Left lung (tissue), 14 donors: ENCODE measurements at places on chromosomes 13 and 19. TPM values are rescaled to one million over a fixed set of nuclear protein-coding genes. Genes with fewer than 3 reads are reported as not detected.

Gene FREM2
- total RNA-seq: 12.4 TPM

GRCh38 chr19:14006766-14007562 is 844 bp upstream of the RFX1 start:
- no peaks in the 10 kb centered on the region for H3K36me3 ChIP-seq
- peaks cover 40% of the 10 kb centered on the region for H3K4me1 ChIP-seq
- peak overlapping the region; percentile 99 for H3K27ac ChIP-seq
- H3K4me3 ChIP-seq: peak overlapping the region; percentile 66

DNA sequence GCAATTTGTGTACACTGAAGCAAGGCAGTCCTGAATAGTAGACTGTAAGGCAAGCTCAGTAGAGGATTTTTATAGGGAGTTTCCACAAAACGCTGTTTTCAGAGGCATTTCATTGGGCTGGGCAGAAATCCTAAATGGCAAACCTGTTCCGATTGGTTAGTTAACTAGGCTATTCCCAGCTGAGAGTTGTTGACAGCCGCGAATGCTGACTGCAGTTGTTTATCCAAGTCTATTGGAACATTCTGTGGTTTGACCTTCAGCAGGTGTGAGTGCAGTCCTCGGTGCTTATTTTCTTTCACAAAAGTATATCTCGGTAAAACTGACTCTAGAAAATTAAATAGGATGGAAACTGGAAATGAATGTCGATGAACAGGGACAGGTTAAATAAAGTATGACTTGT is 45.4 kb downstream of the TPT1 start:
- no peaks in the 10 kb centered on the region for H3K36me3 ChIP-seq
- H3K27me3 ChIP-seq: peaks cover 5% of the 10 kb centered on the region
- no peak for DNase-seq
- H3K27ac ChIP-seq: no peak overlapping the region
- H3K4me3 ChIP-seq: no peak overlapping the region
- no peaks in the 10 kb centered on the region for H3K4me1 ChIP-seq

GRCh38 chr13:27194209-27194608 is 22.6 kb upstream of the USP12 start:
- no peak overlapping the region for H3K27ac ChIP-seq
- H3K4me1 ChIP-seq: peaks cover 5% of the 10 kb centered on the region
- DNase-seq: no peak
- H3K4me3 ChIP-seq: no peak overlapping the region

GRCh38 chr19:38203197-38203596 is 20.8 kb downstream of the DPF1 start:
- H3K27me3 ChIP-seq: peaks cover 2% of the 10 kb centered on the region
- H3K27ac ChIP-seq: no peak overlapping the region
- H3K36me3 ChIP-seq: peaks cover 82% of the 10 kb centered on the region
- no peaks in the 10 kb centered on the region for H3K4me1 ChIP-seq
- DNase-seq: no peak

Gene LINGO3
- not detected for total RNA-seq

- no peaks in the 10 kb centered on the region for H3K4me1 ChIP-seq
- H3K27ac ChIP-seq: no peak overlapping the region
These were observed 401.1 kb upstream of the ZNF507 start for GRCh38 chr19:31944326-31944725.

- H3K4me1 ChIP-seq: no peaks in the 10 kb centered on the region
- H3K27ac ChIP-seq: no peak overlapping the region
- no peak overlapping the region for H3K4me3 ChIP-seq
- no peaks in the 10 kb centered on the region for H3K27me3 ChIP-seq
These were observed 107.0 kb downstream of the SIPA1L3 start for GRCh38 chr19:38013913-38014580.

GRCh38 chr19:44718441-44719261 is 19.7 kb downstream of the CEACAM16 start:
- peaks cover 28% of the 10 kb centered on the region for H3K4me1 ChIP-seq
- peak overlapping the region; percentile 77 for H3K27ac ChIP-seq
- H3K27me3 ChIP-seq: no peaks in the 10 kb centered on the region
- H3K4me3 ChIP-seq: peak overlapping the region; percentile 14
- H3K36me3 ChIP-seq: no peaks in the 10 kb centered on the region
- peak; percentile 66 for DNase-seq

- peak overlapping the region; percentile 90 for H3K27ac ChIP-seq
- no peaks in the 10 kb centered on the region for H3K27me3 ChIP-seq
- H3K36me3 ChIP-seq: no peaks in the 10 kb centered on the region
- DNase-seq: no peak
- H3K4me1 ChIP-seq: peaks cover 12% of the 10 kb centered on the region
- H3K4me3 ChIP-seq: peak overlapping the region; percentile 12
These were observed 541 bp downstream of the ELF1 start for GRCh38 chr13:41018602-41018948.

DNA sequence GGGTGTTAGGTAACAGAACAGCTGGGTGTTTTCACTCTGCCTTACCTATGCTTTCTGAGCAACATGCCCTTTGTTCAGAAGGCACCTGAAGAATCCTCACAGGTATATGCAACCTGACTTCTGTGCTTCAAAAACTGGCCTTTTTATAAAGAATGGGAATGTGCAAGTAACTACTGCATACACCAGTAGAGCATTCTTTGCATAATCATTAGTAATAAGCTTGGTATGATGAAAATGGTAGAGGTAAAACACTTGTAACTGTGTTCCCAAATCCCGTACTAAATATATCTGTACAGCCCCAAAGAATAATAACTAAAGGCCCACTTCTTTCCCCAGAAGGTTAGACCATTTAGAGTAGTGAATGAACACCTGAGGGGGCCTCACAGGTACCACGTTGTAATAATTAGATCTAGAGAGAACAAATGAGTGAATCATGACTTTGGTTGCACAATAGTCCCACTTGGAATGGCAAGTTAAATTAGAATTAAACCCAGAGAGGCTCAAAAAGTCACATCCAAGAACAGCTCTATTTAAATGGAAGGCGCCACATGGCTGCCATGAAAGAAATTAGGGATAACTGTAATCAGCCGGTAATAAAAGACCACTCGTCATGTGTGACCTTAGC is 413.9 kb downstream of the KLF12 start:
- peaks cover 13% of the 10 kb centered on the region for H3K4me1 ChIP-seq
- no peak overlapping the region for H3K4me3 ChIP-seq
- H3K27ac ChIP-seq: no peak overlapping the region
- H3K27me3 ChIP-seq: no peaks in the 10 kb centered on the region
- H3K36me3 ChIP-seq: no peaks in the 10 kb centered on the region
- DNase-seq: no peak

DNA sequence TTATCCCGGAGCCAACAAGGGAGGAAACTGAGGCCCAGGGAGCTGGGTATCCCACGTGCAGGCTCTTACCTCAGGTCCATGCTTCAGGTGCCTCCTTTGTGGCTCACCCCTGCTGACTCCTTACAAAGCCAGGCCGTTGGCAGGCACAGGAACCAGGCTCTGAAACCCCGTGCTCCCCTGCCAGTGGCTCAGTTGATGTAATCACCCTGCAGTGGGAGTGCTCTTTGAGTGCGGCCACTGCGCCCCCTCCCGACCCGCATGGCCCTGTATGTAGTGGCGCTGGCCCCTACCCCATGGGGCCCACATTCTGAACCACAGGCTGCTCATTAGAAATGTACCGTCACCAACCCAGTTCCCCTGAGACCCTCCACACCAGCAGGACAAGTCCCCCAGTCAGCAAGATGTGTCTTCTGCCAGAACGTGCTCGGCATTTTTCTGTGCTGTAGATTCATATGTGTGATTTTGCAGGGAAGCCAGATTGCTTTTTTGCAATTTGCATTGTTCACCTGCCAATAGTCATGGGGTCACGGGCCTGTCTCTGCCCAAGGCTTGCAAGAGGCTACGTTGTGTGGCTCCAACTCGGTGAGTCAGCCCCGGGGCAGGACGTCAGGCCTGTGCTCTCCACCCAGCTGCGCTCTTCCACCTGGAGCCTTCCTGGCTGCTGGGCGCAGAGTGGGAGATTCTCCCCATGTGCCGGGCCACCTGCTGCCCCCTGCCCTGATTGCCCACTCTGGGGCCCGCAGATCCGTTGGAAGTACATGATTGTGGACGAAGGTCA is 60.3 kb downstream of the SMARCA4 start:
- H3K4me3 ChIP-seq: no peak overlapping the region
- H3K27ac ChIP-seq: no peak overlapping the region
- H3K27me3 ChIP-seq: no peaks in the 10 kb centered on the region
- peaks cover 100% of the 10 kb centered on the region for H3K36me3 ChIP-seq
- no peak for DNase-seq
- H3K4me1 ChIP-seq: no peaks in the 10 kb centered on the region

DNA sequence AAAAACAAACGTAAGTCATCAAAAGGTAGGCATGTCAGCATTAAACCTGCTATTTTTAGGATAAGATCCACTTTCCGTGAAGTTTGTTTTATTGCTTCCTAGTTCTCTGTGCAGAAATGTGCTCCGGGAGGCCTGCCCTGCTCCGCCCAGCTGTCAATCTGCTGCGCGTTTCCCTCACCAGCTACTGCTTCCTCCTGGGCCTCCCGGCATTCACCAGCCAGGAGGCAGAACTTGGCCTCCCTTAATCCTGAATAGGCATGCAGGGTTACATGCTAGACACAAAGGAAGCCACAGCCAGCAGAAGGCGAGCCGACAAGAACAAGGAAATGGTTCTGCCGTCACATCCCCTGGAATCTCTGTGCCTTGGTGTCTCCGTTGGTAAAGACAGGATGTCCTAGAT is 386.2 kb downstream of the IRS2 start:
- H3K36me3 ChIP-seq: no peaks in the 10 kb centered on the region
- peak; percentile 86 for DNase-seq
- H3K27ac ChIP-seq: no peak overlapping the region
- no peaks in the 10 kb centered on the region for H3K27me3 ChIP-seq

DNA sequence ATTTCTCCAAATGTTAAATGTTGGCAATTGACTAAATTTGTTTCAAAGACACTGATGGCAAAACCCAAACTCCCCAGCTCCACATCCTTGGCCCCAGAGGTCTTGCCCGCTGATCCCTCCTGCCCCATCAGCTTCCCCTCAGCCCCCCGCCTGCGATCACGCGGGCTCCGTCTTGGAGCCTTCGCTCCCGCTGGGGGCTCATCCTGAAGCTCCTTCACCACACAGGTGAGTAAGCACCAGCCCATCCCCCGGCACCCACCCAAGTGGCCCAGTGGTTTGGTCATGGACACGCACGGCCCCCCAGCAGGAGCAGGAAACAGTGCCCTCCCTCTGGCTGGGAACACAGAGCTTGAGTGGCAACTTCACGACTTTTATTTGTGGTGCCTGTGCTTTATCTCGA is 14.9 kb downstream of the EPS8L1 start:
- H3K27me3 ChIP-seq: peaks cover 28% of the 10 kb centered on the region
- no peak overlapping the region for H3K4me3 ChIP-seq
- no peak overlapping the region for H3K27ac ChIP-seq
- peak; percentile 78 for DNase-seq
- peaks cover 28% of the 10 kb centered on the region for H3K4me1 ChIP-seq

- no peaks in the 10 kb centered on the region for H3K36me3 ChIP-seq
- no peaks in the 10 kb centered on the region for H3K4me1 ChIP-seq
- H3K4me3 ChIP-seq: no peak overlapping the region
- no peak overlapping the region for H3K27ac ChIP-seq
These were observed 37.3 kb downstream of the ENOX1 start for GRCh38 chr13:43749503-43749902.

Gene GDF15
- 99.0 TPM for total RNA-seq

GRCh38 chr13:46377554-46377953 is 9.5 kb downstream of the RUBCNL start:
- peaks cover 51% of the 10 kb centered on the region for H3K4me1 ChIP-seq
- DNase-seq: no peak
- H3K36me3 ChIP-seq: no peaks in the 10 kb centered on the region
- no peaks in the 10 kb centered on the region for H3K27me3 ChIP-seq
- no peak overlapping the region for H3K4me3 ChIP-seq

GRCh38 chr13:71685072-71685471 is 181.9 kb downstream of the DACH1 start:
- H3K27ac ChIP-seq: no peak overlapping the region
- no peaks in the 10 kb centered on the region for H3K27me3 ChIP-seq
- H3K4me1 ChIP-seq: no peaks in the 10 kb centered on the region
- no peaks in the 10 kb centered on the region for H3K36me3 ChIP-seq
- H3K4me3 ChIP-seq: no peak overlapping the region

DNA sequence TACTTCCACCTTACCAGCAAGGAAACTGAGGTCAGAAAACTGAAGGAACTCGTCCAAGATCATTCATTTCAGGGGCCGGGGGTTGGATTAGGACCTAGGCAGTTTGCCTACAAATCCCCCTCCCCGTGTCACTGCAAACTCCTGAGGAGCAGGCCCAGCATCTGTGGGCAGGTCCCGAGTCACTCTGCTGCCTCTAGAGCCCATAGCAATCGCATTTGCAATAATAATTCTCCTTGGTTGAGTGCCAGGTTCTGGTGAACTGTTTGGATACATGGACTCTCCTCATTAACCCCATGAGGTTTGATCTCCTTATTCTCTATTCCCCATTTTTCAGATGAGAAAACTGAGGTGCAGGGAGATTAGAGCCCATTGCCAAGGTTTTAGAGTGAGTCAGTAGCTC is 903 bp downstream of the PIN1 start:
- peak overlapping the region; percentile 99 for H3K4me3 ChIP-seq
- peaks cover 21% of the 10 kb centered on the region for H3K4me1 ChIP-seq
- H3K36me3 ChIP-seq: no peaks in the 10 kb centered on the region
- DNase-seq: no peak

Gene LHB
- total RNA-seq: not detected

GRCh38 chr19:50932018-50932689 is 20.7 kb downstream of the KLK5 start:
- no peaks in the 10 kb centered on the region for H3K27me3 ChIP-seq
- H3K4me3 ChIP-seq: no peak overlapping the region
- no peak for DNase-seq
- peaks cover 2% of the 10 kb centered on the region for H3K4me1 ChIP-seq

DNA sequence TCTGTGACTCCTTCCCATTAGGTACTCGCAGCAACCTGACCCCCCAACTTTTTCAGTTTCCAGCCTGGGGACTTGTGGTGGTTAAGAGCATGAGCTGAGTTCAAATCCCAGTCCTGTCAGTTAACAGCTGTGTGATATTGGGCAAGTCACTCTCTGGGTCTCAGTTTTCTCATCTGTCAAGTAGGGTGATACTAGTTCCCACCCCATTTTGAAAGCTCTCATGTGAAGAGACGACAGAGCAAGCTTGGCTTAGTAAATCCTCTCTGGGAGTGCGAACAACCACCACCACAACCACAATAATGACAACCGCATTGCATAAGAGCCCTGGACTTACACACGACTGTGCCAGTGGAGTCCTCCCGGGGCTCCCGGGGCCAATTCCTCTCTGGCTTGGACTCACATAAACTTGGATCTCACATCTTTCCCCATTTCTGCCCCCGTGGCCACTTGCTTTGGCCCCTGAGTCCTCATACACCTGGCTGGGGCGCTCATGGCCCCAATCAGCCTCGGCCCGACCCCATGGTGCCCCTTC is 454 bp downstream of the BLVRB start:
- DNase-seq: no peak
- H3K36me3 ChIP-seq: no peaks in the 10 kb centered on the region
- peaks cover 12% of the 10 kb centered on the region for H3K4me1 ChIP-seq
- peak overlapping the region; percentile 57 for H3K4me3 ChIP-seq

Gene CEACAM20
- total RNA-seq: not detected

Gene ZNF587B
- total RNA-seq: 20.1 TPM

- H3K4me3 ChIP-seq: no peak overlapping the region
- no peak for DNase-seq
- no peaks in the 10 kb centered on the region for H3K27me3 ChIP-seq
- peaks cover 8% of the 10 kb centered on the region for H3K4me1 ChIP-seq
These were observed 31.4 kb downstream of the DNAJC3 start for GRCh38 chr13:95708391-95708774.

Gene PSG11
- total RNA-seq: not detected

GRCh38 chr13:95039415-95039814 is 261.8 kb downstream of the ABCC4 start:
- no peak for DNase-seq
- H3K27ac ChIP-seq: no peak overlapping the region
- H3K4me3 ChIP-seq: no peak overlapping the region
- no peaks in the 10 kb centered on the region for H3K27me3 ChIP-seq
- no peaks in the 10 kb centered on the region for H3K4me1 ChIP-seq
